Hippocampal formation (tissue), 2 donors: ENCODE measurements at places on chromosomes 3 and 15.

DNA sequence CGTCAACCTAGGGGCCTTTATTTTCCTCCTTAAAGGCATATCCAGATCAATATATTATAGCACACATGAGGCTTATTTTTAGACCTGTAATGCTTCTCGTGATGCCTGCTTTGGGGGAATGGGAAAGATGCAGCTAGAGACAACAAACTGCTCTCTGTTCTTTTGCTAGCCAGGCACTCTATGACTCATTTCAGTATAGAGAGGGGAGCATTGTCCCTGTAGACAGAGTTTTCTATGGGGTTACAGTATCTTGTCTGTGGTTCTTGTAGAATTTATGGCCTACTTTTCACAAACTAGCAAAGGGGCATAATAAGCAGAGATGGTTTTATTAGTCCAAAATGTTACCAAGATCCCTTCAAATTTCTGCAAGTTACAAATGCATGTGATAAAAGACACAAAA lies 305.6 kb downstream of the LSAMP start:
- DNase-seq = peak; percentile 22

DNA sequence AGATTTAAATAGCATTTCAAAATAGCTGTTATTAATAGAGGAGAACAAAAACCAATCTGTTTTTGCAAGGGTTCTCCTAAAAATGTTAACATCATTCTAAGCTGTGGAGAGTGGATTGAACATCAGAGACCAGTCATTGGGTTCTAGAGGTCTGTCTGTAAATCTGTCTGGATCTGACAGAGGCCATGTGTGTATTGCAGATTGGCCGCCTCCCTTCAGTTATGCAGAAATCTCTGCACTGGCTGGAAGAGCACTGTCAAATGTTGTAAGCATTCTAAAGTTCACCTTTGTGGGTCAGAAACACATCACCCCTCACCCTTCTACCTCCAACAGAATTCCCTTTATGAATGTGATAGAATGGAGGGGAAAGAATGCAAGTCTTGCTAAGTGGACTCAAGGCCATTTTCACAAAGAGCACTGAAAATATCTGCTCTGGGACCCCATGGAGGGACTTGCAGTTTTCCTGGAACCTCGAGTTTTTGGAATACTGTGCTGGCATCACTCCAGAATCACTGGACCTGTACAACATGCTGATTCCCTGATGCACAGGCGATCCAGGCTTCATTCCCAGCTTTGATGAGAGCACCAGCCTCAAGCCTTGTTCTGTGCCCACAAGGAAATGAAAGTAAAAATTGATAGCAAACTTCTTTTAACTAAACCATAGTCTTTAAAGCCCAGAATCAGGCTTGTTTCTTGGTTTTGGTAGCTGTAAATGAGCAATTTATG lies 8.4 kb downstream of the FAM81A start:
- DNase-seq = no peak

- no peak for DNase-seq
Observed at GRCh38 chr3:16468336-16469098, 45.0 kb downstream of the RFTN1 start.

DNA sequence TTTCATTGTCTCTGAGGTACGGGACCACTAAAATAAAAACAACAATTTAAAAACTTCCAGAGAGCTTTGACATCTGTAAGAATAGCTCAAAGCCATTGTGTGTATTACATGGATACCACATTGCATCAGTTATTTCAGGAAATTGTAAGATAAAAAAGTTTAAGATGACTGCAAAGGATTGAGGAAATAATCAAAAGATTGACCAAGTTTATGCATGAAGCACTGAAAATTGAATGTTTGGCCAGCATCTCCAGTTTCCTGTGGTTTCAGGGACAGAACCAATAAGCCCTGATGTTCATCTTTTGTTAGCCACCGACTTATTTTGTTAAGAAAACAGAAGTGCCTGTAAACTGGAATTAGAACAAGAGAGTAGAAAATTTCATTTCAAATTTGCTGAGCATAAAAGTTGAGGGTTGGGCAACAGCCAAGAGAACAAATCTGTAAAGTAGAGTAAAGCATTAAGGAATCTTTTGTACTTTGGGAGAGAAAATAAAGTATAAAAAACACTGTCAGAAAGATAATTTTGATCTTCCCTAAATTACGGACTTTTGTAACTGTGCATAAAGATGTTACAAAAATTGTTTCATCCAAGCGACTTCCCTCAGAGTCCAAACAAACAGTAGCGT lies 211.5 kb upstream of the P2RY1 start:
- DNase-seq = no peak

DNA sequence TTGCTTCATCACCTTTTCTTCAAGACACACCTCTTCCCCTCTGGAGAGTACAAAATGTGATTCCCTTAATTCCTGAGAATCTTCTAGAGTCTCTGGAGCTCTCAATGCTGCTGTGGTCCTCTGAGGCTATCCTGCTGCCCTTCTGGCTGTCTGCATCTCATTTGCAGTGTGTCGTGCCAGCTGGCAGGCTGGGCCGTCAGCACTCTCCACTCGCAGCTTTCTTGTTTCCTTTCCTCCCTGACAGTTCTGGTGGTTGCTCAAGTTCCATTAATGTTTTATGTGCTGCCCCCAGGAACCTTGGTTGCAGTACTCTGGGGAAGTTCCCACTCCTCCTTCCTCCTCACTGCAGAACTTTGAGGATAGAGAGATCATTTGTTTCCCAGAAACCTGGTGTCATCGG lies 210.8 kb upstream of the ROPN1 start:
- DNase-seq = peak; percentile 7

GRCh38 chr15:65176056-65176455 lies 9.1 kb downstream of the CLPX start:
- DNase-seq = no peak
